Glutamatergic neuron (in vitro differentiated cells): ENCODE measurements at places on chromosomes 6 and 20. TPM values are rescaled to one million over a fixed set of nuclear protein-coding genes. Genes with fewer than 3 reads are reported as not detected.

MCM8 gene
- total RNA-seq = 10.1 TPM

RNF8 gene
- 21.0 TPM for total RNA-seq

SIRPG gene
- total RNA-seq = not detected

FAXC gene
- total RNA-seq = 68.9 TPM

CALHM6 gene
- total RNA-seq = not detected

TFEB gene
- 3.1 TPM for total RNA-seq

SLC17A2 gene
- not detected for total RNA-seq

LY6G5B gene
- 43.1 TPM for total RNA-seq

SOX4 gene
- 269 TPM for total RNA-seq

DNA sequence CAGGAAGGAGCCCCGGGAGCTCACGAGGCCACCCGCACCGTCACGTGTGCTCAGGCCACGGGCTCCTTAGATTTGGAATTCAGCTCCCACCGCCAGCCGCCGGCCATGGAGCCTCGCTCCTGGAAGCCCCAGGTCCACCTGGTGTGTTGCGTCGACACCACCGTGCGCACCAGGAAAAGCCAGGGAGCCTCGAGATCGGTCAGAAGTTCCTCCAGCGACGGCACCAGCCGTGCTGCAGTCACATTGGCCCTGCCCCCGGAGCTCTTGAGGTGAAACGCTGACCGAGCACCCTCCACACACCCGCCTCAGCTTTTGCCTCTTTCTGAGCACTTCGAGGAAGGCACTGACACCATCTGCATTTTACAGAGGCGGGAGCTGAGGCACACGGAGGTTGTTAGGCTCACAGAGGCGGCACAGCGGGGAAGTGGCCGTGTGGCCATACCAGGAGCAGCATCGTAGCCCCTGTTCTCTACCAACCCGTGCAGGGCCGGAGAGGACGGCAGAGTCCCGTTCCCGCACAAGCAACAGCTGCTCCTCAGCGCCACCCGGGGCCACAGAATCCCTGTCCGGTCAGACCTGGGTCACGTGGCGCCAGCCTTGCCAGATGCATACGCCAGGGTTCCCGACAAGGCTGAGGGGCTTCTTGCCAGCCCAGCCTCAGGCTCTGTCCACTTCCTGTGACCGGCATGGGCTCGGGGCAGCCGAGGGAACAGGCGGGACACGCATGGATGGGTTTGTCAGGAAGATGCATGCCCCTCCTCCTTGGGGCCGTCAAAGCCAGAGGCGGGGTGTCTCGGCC is 7.6 kb downstream of the NKAIN4 start:
- H3K4me3 ChIP-seq = no peak overlapping the region
- H3K27ac ChIP-seq = no peak overlapping the region
- peaks cover 9% of the 10 kb centered on the region for H3K27me3 ChIP-seq
- H3K4me1 ChIP-seq = peaks cover 26% of the 10 kb centered on the region
- no peaks in the 10 kb centered on the region for H3K36me3 ChIP-seq
- no peak for DNase-seq

DNA sequence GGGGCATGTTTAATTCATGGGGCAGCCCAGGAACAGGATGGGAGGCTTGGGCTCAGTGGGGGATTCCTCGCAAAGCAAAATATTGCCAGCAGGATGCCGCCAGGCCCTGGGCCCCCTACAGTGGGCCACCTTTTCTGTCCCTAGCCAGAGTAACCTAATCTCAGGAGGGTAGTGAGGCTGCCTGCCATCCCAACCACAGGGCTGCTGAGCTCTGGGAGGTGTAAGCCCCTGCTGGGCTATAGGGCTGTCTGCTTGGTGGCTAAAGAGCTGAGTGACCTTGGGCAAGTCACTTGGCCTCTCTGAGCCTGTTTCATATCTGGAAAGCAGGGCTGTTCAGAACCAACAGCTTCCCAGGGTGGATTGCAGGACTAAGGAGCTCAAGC is 35.7 kb upstream of the CDH22 start:
- peak overlapping the region; percentile 28 for H3K4me3 ChIP-seq
- peaks cover 49% of the 10 kb centered on the region for H3K4me1 ChIP-seq
- no peaks in the 10 kb centered on the region for H3K36me3 ChIP-seq
- H3K27ac ChIP-seq = peak overlapping the region; percentile 84
- peaks cover 8% of the 10 kb centered on the region for H3K27me3 ChIP-seq
- no peak for DNase-seq

DNA sequence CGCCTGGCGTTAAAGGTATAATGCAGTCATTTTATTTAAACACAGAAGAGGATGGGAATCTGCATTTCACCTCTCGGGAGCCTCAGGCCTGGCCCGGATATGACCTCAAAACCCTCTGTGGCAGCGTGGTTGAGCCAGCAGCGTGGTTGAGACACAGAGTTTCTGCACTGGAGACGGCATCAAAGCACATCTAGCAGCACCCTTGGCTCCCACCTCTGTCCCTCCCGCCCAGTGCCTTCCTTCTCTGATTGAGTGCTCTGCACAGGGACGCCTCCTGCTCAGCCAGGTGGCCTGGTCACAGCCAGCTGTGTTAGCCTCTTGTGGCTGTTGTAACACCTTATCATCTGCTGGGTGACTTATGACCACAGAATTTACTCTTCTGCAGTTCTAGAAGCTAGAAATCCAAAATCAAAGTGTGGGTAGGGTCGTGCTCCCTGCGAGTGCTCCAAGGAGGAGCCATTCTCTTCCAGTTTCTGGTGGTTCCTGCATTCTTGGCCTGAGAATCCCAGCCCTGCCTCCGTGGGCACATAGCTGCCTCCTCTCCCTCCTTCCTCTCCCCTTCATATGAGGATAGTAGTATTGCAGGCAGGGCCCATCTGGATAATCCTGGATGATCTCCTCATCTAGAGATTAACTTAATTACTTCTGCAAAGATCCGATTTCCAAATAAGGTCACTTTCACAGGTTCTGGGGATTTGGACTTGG is 156.7 kb downstream of the SYCP2 start:
- H3K27ac ChIP-seq = no peak overlapping the region
- DNase-seq = no peak
- H3K36me3 ChIP-seq = peaks cover 31% of the 10 kb centered on the region
- H3K4me1 ChIP-seq = peaks cover 26% of the 10 kb centered on the region
- no peak overlapping the region for H3K4me3 ChIP-seq

DNA sequence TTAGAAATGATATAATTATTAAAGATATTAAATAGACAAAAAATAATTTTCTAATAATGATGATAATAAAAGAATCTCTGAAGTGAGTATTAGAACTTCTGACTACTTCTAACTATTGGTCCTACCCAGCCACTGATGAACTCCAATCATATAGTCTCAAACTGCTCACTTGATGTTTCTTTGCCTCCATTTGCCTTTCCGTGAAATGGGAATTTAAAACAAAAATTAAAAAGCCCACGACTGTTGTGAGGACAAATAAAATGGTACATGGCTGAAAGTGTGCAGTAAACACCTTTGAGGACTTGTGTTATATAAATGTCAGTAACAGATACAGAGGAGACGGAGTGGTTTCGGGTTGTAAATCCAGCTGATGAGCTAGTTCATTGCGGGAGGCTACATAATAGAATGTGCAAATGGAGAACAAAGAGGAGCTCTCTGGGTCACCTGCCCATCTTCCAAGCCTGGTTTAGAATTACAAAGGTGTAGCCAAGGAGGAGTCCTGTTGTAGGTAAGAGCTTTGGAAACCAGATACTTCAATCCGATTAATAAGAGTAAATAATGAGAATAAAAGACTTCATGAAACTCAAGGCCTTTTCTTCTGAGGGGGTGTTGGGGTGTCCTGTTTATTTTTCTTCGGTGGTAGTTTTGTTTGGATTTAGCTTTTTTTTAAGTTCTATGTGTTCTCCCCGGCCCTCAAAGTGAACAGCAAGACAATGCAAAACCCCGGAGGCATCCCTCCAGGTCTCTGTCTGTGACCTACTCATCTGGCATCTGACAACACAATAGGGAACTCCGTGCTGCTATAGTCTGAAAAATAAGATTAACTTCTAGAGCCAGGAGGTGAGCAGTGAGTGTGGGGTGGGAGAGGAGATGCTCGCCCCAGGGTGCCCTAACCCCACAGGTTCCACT is 4.4 kb upstream of the PXDC1 start:
- peak overlapping the region; percentile 96 for H3K27ac ChIP-seq
- H3K4me3 ChIP-seq = peak overlapping the region; percentile 12
- no peak for DNase-seq
- H3K27me3 ChIP-seq = peaks cover 6% of the 10 kb centered on the region
- peaks cover 24% of the 10 kb centered on the region for H3K4me1 ChIP-seq

GRCh38 chr6:160388922-160389321 is 40.7 kb downstream of the SLC22A3 start:
- no peak for DNase-seq
- H3K36me3 ChIP-seq = no peaks in the 10 kb centered on the region
- H3K27me3 ChIP-seq = no peaks in the 10 kb centered on the region
- no peak overlapping the region for H3K4me3 ChIP-seq
- H3K27ac ChIP-seq = no peak overlapping the region

GRCh38 chr20:22698259-22698842 is 114.0 kb upstream of the FOXA2 start:
- no peak overlapping the region for H3K4me3 ChIP-seq
- H3K27me3 ChIP-seq = peaks cover 3% of the 10 kb centered on the region
- no peak for DNase-seq
- no peaks in the 10 kb centered on the region for H3K4me1 ChIP-seq
- no peaks in the 10 kb centered on the region for H3K36me3 ChIP-seq

DNA sequence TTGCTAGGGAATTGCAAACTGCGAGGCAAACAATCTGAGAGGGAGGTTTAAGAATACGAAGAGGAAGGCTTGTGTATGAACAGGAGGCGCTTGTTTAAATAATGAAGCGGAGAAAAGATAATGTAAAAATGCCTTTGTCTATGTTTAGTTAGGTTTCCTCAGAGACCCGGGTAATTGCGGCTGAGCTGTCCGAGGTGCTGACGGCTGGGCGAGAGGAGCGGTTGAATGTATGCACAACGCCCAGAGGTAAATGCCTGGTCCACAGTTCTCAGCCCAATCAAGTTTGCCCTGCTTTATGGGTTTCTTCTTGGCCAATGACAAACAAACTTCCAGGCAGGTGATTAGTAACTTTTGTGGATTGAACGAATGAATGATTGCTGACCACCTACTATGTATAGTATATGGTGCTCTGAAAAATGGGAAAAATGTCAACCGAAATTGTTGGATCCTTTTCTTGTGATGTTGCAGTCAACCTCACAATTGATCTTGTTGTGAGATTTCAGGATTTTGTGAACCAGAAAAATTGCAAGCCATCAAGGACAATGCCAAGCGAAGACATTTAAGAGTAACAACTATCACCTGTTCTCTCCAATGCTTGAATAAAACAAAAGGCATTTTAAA is 38.3 kb upstream of the SLC32A1 start:
- no peak for DNase-seq
- no peak overlapping the region for H3K27ac ChIP-seq

DNA sequence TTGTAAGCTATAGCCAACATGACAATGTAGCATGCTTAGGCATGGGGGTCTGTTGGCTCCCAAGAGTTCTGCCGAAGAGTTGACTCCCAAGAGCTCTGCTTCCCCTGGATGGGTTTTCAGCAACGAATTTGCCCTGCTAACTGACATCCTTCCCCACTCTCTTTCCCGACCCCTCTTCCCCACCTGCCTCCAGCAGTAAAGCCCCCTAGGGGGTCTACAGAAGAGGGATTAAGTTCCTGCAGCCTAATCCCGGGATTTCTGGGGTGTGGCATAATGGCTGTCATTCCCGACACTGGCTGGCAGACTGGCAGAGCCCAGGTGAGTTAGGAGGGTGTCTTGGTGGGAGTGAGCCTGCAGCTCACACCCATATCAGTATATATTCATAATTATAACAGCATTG is 121.0 kb upstream of the ZNF184 start:
- no peak overlapping the region for H3K27ac ChIP-seq
- no peaks in the 10 kb centered on the region for H3K36me3 ChIP-seq
- no peaks in the 10 kb centered on the region for H3K4me1 ChIP-seq
- no peak for DNase-seq
- H3K4me3 ChIP-seq = no peak overlapping the region
- peaks cover 8% of the 10 kb centered on the region for H3K27me3 ChIP-seq

DNA sequence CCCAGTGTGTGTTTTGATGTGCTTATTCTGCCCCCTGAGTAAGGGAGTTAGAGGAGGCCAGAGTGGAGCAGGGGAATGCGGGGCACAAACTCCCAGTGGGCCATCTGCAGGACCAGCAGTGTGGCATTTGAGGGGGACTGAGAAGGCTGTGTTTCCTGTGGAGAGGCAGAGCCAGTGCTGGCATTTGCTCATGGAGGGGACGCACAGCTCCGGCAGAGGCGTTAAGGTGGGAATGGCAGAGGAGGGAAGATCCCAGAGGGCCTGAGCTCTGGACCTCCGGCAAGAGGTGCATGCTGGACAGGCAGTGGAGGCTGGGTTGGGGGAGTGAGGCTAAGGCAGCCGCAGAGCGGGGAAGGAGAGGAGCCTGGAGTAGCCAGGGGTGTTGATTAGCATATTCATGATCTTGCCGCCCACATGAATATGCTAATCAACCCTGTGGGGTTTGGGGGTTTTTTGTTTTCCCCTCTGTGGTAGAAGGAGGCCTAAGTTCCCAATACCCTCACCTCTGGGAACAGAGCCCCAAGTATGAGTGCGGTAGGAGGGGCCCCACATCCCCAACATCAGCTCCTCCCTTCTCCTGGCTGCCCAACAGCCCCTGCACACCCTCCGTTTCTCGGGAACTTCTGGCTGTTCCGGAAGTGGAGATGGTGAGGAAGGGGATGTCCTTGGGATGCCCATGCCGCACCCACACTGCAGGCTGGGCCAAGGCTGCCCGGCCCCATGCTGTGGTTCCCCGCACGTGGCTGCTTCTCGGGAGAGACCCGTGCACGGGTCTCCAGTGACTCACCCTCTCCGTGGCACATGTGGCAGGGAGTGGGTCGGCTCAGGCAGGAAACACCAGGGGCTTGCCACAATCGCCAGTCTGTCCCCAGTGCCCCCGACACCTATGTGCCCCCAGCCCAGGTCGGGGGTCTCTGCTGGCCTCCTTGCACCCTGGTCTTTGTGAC is 33.8 kb downstream of the DLGAP4 start:
- no peaks in the 10 kb centered on the region for H3K36me3 ChIP-seq
- peaks cover 1% of the 10 kb centered on the region for H3K27me3 ChIP-seq
- H3K4me1 ChIP-seq = peaks cover 11% of the 10 kb centered on the region
- DNase-seq = peak; percentile 12
- H3K27ac ChIP-seq = no peak overlapping the region

DNA sequence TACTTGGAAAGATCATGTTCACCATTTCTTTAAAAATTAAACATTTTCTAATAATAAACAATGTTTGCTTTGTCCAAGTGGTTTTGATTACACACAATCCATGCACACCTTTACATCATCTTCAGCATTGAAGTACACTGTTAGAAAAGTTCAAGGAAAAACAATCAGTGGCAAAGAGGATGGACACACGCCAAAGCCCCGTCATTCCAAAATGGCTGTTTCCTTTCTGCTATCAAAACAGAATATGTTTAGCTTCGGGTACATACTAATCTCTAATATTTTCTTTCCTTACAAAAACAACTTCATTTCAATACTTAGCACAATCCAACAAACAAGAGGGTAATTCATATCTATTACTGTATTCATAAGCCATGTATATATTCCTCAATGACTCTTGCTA is 24.5 kb downstream of the REPS1 start:
- no peak overlapping the region for H3K4me3 ChIP-seq
- no peak for DNase-seq
- no peaks in the 10 kb centered on the region for H3K36me3 ChIP-seq
- peaks cover 5% of the 10 kb centered on the region for H3K4me1 ChIP-seq
- H3K27me3 ChIP-seq = peaks cover 2% of the 10 kb centered on the region
- H3K27ac ChIP-seq = no peak overlapping the region
